ENCODE measurements at places on chromosomes 16 and 17.

DNA sequence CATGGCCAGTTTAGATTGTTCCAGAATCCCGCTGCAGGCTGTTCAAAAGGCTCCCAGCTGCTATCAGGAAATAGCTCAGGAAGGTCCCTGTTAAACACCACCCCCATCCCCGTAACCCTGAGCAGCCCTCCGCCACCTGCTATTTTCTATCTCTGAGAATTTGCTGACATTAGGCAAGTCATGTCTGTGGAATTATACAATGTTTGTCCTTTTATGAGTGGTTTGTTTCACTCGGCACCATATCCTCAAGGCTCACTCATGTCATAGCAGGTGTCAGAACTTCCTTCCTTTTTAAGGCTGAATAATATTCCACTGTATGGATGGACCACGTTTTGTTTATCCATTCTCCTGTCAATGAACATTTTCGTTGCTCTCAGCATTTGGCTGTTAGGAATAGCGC lies 164.3 kb upstream of the FOXF1 start:
- no peak for DNase-seq

DNA sequence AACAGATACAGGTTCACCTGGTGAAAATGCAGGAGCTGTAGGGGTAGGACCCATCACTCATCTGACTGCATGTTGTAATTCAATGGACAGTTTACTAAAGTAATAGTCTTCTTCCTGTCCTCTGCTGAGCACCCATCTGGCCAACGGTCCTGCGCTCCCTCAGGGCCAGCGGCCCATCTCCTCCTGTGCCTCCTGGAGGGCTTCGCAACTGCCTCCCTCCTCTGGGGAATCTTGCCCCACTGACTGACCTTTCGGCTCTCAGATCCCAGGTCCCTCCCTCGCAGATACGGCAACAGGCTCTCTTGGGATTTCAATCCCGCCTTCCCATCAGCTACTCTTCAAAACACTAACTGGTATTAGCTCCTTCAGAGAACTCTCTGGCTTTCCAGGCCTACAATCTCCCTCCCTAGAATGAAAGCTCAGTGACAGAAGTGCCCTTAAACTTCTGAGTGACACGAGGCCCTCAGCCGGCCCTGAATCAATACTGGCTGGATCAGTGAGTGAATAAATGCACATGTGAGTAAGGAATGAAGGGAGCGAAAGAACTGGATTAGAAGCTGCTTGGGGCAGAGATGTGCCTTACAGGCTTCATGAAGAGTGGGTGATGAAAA lies 1.3 kb downstream of the PEMT start:
- DNase-seq, result no peak

GRCh38 chr16:1334739-1335138 lies 1.3 kb downstream of the BAIAP3 start:
- no peak for DNase-seq

GRCh38 chr17:9868552-9868951 lies 36.5 kb downstream of the RCVRN start:
- DNase-seq, result no peak

- DNase-seq, result no peak
Observed at GRCh38 chr16:57818377-57819064, 16.2 kb upstream of the KIFC3 start.

DNA sequence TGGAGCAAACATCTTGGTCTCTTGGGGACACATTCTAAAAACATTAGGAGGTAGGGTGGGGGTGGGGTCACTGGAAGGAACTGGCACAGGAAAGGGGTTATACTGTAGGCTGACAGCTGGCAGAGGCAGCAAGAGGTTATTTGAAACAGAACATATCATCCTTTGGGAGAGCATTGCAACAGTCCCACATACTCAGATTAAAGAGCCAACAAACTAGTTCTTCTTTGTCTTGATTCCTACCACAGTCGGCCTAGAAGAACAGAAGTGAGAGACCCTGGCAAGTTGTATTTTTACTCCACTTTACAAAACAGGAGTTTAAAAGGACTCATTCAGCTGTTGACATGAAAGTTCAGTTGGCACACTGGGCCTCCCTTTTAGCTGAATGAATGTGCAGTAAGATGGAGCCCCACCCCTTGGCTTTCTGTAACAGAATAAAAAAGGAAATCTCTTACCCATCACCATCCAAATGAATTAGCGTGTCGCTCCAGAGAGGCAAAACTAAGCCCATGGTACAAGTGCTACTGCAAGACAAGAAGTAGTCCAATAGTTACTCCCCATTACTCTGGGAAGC lies 54.6 kb upstream of the CORO6 start:
- DNase-seq, result no peak

GRCh38 chr16:78952630-78953029 lies 647.9 kb downstream of the MAF start:
- DNase-seq, result no peak

- DNase-seq, result no peak
Observed at GRCh38 chr17:42997390-42997983, 732 bp upstream of the RPL27 start.

DNA sequence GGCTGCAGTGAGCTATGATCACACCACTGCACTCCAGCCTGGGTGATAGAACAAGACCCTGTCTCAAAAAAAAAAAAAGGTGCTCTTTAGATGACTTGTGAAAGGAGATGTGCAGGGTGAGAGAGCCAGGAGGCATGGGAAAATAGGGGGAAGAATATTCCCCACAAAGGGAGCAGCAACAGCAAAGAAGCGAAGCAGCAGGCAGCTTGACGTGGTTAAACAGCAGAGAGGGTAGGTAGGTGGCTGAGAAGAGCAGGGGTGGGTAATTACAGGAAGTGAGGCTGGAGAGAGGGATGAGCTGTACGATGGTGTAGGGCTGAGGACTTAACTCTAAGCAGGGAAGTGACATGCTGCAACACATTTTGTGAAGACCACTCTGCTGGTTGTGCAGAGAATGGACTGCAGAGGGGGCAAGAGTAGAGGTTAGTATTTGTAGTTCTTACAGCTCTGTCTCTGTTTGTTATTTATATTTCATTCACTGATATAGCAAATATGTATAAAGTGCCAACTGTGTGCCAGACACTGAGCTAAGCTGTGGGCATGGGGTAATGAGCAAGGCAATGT lies 1.6 kb downstream of the HEATR3 start:
- peak; percentile 47 for DNase-seq
